ENCODE measurements at places on chromosomes 11 and 22.

DNA sequence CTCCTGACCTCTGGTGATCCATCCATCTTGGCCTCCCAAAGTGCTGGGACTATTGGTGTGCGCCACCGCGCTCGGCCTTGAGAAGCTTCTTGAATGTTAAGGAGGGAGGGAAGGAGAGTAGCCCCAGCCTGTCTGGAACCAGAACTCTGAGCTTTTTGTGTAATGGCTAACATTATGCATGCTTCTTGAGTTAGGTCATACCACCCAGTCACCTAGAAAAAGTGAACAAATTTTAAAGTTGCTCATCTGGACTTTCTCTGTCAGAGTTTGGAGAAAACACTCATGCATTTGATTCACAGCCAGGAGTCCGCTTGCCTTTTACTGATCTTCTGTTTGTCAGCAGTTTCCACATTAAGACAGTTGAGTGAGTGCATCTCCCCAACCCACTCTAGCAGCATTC, 82.1 kb downstream of the PPP6R3 start:
- no peak for DNase-seq

DNA sequence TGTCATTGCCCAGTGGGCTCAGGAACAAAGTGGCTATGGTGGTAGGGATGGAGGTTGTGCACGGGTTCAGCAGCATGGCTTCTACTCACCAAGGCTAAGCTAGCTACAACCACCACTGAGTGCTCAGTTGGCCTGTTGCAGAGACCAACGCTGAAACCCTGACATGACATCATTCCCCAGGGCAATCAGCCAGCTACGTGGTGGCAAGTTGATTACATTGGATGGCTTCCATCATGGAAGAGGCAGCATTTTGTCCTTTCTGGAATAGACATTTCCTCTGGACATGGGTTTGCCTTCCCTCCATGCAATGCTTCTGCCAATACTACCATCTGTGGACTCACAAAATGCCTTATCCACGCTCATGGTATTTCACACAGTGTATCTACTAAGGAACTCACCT, 634.3 kb downstream of the OPCML start:
- DNase-seq, result no peak

GRCh38 chr22:20272700-20273099, 4.6 kb upstream of the RTN4R start:
- no peak for DNase-seq

GRCh38 chr11:71066311-71066710, 186.1 kb downstream of the SHANK2 start:
- no peak for DNase-seq

- no peak for DNase-seq
These were observed 83.2 kb downstream of the ATXN10 start for GRCh38 chr22:45754822-45755221.

DNA sequence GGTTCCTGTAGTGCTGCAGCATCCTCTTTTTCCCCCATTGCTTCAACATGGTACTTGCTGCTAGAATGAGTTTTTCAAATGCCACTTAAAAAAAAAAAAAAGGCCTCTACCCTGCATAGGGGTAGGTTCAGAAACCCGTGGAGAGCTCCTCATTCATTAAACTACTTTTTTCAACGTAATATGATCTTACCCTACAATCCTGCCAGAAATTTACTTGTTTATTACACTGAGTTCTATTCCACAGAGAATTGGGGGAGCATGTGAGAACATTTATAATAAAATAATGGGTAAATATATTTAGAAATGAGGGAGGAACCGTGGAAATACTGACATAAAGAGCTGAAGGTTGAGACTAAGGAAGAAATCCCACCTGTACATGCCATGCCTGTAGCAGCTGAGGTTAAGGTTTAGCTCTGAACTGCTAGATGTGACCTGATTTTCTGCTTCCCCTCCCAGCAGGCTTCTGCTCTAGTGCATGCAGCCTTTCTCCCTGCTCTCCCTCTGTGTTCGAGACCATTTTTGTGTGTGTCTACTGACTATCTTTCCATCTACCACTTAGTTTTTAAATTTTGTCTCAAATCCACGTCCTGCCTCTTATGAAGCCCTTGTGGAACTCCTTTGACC, 225.7 kb downstream of the DDX10 start:
- no peak for DNase-seq

- no peak for DNase-seq
These were observed 71.2 kb downstream of the ZBTB16 start for GRCh38 chr11:114130629-114131277.

DNA sequence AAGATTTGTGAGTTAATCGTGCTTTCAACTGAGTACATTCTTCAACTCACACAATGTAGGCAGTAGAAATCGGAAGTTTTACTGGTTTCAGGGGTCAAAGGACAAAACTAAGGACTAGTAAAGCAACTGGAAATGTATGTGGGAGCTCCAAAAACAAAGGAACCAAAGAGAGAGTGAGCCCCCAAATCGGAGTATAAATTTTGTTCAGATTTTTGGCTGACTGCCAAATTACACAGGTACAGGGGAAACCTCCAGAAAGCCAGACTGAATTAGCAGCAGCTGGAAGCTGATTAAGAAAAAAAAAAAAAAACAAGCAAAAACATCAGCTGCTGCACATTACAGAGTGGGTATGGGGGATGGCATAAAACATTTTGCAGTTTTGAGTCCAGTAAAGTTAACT, 75.2 kb upstream of the GNAZ start:
- no peak for DNase-seq

GRCh38 chr11:120384476-120384875, 48.3 kb downstream of the ARHGEF12 start:
- no peak for DNase-seq

- DNase-seq, result no peak
These were observed 4.6 kb downstream of the PICALM start for GRCh38 chr11:86064220-86064803.

- no peak for DNase-seq
These were observed 55.1 kb upstream of the SYT9 start for GRCh38 chr11:7196396-7197146.

DNA sequence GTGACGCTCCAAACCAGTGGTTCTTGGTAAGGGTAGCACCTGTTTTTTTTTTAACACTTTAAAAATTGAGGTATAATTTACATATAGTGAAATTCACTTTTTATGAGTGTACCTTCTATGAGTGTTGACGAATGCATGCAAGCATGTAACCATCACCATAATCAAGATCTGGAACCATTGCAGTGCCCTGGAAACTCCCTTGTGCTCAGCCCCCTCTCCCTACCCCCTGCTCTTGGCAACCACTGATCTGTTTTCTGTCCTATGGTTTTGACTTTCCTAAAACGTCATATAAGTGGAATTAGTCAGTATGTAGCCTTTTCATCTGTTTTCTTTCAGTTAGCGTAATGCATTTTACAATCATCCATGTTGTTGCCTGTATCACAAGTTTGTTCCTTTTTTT, 212.2 kb downstream of the GRIK4 start:
- DNase-seq, result no peak

Data from activated naive CD8-positive, alpha-beta T cell treated with anti-CD3 and anti-CD28 coated beads, Interleukin-2, amount 50 U/mL, for 16 hours (primary cell).